ENCODE measurements at places on chromosomes 16 and 17.
A peak's percentile ranks its signal among the peaks of the same experiment; 100 is the strongest.

DNA sequence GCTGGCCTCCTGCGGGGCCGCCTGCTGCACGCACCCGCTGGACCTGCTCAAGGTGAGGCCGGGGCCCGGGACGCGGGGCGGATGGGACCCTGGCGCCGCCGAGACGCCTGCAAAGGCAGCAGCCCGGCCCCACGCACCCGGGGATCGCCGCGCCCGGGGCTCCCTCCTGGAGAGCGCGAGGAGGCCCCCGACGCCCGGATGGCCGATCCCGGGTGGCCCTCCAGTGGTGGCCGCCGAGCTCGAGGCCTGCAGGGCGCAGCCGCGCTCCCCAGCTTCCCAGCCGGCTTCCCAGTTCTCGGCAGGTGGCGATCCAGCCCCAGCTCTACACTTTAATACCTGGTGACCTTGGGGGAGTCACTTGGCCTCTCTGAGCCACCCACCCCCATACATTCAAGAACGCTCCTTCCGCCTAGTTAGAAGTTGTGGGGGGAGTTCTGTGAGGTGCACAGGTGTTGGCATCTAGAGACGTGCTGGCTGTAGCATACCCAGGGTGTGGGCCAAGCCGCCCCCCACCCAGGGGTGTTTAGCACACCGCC, 452 bp downstream of the SLC25A10 start:
- ATAC-seq: peak; percentile 21

- no peak for ATAC-seq
Observed at GRCh38 chr16:54173490-54173889, 113.1 kb downstream of the IRX3 start.

- ATAC-seq: no peak
Observed at GRCh38 chr16:70788668-70789594, 12.0 kb downstream of the VAC14 start.

GRCh38 chr16:82197540-82198240, 27.7 kb upstream of the MPHOSPH6 start:
- peak; percentile 64 for ATAC-seq

GRCh38 chr16:51996516-51996915, 550.4 kb downstream of the TOX3 start:
- no peak for ATAC-seq

DNA sequence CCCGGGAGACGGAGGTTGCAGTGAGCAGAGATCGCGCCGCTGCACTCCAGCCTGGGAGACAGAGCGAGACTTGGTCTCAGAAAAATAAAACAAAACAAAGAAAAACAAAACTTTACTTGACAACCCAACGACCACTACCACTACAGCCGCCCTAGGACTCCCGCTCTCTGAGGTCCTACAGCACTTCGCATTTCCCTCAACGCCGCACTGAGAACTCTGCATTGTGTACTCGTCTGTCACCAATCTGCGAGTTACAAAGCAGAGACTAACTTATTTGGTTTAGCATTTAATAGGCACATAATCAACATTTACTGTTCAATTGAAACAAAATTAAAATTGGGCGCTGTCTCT, 479 bp upstream of the ZNF207 start:
- ATAC-seq: peak; percentile 19

DNA sequence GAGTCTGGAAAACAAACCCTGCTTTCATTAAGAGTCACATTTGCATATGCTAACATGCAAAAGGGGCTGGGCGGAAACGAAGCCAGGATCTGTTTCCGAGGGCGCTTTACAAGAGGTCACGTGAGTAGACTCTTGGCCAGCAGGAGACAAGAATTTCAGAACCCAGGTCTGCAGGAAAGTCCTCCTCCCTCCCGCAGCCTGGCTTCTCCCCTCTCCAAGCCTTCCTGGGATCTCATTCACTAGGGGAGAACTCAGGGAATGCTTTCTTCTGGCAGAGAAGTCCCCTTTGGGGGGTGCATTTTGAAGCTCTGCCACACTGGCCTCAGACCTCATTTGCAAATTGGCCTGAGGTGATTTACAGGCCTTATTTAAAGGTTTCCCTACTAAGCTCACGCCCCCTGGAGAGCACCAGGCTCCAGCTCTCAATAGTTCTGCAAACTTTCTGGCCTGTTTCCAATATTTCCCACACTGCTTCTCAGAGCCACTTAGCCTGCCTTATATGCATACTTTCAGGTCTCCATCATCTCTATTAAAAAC, 57.2 kb upstream of the CACNG5 start:
- no peak for ATAC-seq

DNA sequence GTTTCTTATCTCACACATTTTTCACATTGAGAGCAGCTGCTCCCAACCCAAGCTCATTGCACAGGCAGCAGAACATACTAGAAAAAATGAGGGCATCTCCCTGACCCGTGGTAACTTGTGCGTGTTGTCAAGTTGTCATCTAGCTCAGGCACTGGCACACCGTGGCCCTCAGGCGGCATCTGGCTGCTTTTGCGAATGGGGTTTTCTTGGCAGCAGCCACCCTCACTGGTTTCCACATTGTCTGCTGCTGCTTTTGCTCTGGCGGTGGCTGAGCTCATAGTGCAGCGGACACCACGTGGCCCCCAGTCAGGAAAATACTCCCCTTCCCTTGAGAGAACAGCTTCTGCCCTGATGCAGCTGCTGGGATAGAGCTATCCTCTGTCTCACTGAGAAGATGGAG, 9.4 kb upstream of the TEDC2 start:
- no peak for ATAC-seq

- ATAC-seq: peak; percentile 41
Observed at GRCh38 chr17:3845291-3845620, 790 bp downstream of the NCBP3 start.

GRCh38 chr16:85465328-85466303, 147.5 kb upstream of the GSE1 start:
- ATAC-seq: no peak

DNA sequence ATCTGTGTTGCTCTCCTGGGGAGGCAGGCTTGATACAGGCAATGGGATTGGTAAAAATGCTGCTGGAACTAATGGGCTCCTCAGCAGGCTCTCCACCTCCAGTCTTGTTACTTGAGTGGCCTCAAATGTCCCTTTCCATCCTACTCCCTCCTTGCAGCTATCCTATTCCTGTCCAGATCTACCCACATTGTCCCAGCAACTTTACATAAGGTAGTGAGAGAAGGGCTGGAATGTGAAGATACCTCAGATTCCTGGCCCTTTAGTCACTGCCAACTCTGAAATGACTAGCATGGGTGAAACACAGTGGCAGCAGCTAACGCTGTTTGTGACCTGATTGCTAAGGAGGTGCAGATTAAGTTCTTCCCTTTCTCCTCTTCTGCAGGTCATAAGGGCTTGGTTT, 210.1 kb upstream of the HS3ST4 start:
- no peak for ATAC-seq

DNA sequence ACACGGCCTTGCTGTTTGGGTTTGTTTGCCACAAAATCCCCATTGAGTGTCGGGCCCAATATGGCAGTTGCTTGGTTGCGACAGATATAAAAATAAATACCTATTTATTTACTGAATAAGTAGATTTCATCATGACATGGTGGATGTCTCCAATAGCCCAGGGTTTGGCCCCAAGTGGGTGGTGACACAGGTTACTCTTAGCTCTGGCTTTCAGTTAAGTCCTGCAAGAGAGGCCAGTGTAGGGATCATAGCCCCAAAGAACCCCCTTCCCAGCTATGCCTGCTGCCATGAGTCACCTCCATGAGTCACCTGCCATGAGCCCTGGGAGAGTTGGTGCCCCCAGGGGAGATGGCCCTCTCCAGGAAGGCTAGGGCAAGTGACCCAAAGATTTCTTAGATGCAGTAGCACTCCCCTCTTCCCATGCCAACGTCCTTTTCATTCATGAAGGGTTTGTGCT, 78.7 kb upstream of the LGALS9 start:
- peak; percentile 47 for ATAC-seq

All from esophagus mucosa (tissue), 1 donor.